Lung (tissue), 17 donors: ENCODE measurements at places on chromosomes 3 and 15.

DNA sequence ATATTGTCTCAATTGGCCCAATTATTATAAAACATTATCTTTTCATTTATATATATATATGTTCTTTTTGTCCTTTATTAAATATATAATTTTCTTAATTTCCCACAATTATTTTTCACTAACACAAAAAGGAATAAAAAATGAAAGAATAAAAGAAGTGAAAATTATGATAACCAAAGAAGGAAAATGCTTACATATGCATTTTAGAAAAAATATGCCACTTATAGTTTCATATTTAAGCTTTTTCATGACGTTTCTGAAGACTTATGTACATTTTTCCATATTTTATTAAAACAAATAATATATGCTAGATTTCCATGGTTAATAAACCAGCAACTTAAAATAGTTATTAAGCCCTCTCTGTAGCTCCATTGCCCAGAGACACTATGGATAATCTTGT, 34.9 kb upstream of the ARHGEF26 start:
- no peaks in the 10 kb centered on the region for H3K36me3 ChIP-seq
- no peak overlapping the region for H3K4me3 ChIP-seq
- H3K27me3 ChIP-seq = no peaks in the 10 kb centered on the region
- no peaks in the 10 kb centered on the region for H3K4me1 ChIP-seq

DNA sequence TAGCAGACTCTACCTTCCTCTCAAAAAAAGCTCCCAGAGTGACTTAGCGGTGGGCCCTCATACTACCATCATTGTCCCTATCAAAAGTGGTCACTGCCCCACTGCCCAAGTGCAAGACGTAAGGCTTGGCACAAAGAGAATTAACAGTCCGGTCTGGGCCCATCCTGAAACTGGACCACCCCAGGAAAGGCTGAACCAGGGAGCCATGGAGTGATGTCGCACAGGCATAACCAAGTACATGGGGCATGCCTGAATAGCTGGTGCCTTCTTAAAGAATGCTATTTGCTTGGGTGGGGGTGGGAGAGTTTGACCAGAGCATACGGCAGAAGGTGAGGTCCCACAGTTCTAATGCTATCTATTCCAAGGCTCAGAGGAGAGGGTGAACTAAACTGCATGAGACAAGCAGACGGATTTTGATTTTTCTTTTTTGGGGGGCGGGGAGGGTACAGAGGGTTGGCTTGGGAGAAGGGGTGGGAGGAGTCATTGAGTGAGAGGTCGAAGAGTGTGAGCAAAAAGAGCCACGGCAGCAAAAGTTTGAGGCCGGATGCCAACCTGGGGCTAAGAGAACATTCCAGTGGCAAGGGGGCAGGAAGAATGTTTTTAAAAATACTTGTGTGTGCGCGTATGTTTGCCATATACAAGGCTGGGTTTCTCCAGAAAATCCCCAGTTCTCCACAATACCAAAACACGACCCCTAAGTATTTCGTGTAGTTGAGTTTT, 50.2 kb downstream of the FAM174B start:
- H3K27ac ChIP-seq = no peak overlapping the region
- no peaks in the 10 kb centered on the region for H3K4me1 ChIP-seq
- no peaks in the 10 kb centered on the region for H3K36me3 ChIP-seq
- DNase-seq = no peak

GRCh38 chr15:80739919-80740318, 39.3 kb upstream of the CEMIP start:
- H3K27ac ChIP-seq = peak overlapping the region; percentile 61
- H3K4me3 ChIP-seq = no peak overlapping the region
- no peaks in the 10 kb centered on the region for H3K36me3 ChIP-seq
- peaks cover 13% of the 10 kb centered on the region for H3K4me1 ChIP-seq

DNA sequence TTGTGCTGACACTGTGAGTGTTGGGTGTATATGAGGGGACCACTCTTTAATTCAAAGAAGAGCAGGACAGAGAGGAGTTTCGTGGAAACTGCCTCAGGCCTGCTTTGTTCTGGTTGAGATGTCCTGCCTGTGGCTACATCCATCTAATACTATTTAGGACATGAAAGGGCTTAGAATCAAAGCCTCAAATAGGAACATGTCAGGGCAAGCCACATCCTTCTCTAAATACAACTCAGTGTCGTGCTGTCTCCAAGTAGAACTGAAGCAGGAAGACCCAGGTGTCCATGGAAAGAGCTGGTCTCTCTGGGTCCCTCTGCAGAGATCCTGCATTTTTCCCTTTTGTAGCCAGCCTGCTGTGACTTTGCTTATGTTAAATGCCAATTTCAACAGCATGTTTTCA, 156.2 kb upstream of the UMPS start:
- DNase-seq = no peak
- H3K4me1 ChIP-seq = no peaks in the 10 kb centered on the region
- H3K4me3 ChIP-seq = no peak overlapping the region
- H3K36me3 ChIP-seq = peaks cover 1% of the 10 kb centered on the region
- no peaks in the 10 kb centered on the region for H3K27me3 ChIP-seq
